Left hindlimb (tissue), 1 donor: ENCODE measurements at places on chromosomes 2 and 18.

- no peak for DNase-seq
Measured at GRCh38 chr2:212328136-212328535, 210.5 kb downstream of the ERBB4 start.

GRCh38 chr18:8994603-8995002, 107.9 kb upstream of the NDUFV2 start:
- DNase-seq, result no peak

GRCh38 chr2:96924775-96925747, 55.2 kb upstream of the SEMA4C start:
- DNase-seq, result no peak

DNA sequence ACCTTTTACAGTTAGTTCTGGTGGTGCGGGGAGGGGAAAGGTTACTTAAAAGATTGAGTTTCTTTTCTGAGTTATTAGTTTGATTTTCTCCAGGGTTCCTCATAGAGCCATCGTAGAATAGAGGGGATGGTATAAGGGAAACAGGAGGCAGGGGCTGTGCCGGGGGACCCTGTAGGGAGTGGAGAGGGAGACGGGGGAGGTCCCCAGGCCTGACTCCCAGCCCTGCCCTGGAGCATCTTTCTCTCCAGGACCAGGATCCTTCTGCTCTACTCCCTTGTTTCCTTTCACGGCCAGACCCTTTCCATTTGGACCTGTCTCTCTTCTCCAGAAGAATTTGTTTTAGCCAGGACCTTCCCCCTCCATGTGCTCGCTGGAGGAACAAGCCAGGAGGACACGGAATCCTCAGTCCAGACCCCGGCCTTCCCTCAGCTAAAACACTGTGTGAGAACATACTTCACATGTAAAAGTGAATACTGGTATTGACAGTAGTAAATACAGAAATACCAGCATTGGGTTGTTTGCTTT, 35.4 kb downstream of the DGKD start:
- DNase-seq, result no peak

GRCh38 chr2:54158311-54158710, 42.9 kb downstream of the ACYP2 start:
- no peak for DNase-seq

- DNase-seq, result no peak
Measured at GRCh38 chr2:31287654-31288053, 53.7 kb downstream of the EHD3 start.

GRCh38 chr2:178331474-178332432, 119.2 kb downstream of the PRKRA start:
- no peak for DNase-seq

- no peak for DNase-seq
Measured at GRCh38 chr18:35029770-35030169, 11.4 kb upstream of the MAPRE2 start.

- DNase-seq, result no peak
Measured at GRCh38 chr18:8966821-8967220, 135.7 kb upstream of the NDUFV2 start.

DNA sequence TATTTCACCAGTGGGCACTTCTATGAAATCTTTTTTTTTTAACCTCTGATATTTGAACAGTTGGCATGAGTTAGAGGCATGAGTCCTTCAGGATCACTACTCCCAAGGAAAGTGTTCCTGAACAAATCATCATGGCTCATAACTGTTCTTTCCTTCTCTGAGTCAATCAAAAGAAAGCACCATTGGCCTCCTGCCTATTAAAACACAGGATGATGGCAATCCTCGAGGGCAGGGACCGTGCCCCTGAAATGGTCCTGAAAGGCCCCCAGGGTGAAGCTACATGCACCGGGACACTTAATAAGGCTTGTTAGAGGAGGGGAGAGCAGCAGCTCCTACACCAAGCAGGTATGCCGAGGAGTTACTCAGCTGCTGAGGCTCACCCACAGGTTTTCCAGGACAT, 43.5 kb downstream of the SLC14A2 start:
- DNase-seq, result no peak

- DNase-seq, result no peak
Measured at GRCh38 chr2:212843409-212844199, 305.0 kb upstream of the ERBB4 start.

- DNase-seq, result no peak
Measured at GRCh38 chr2:101328474-101329007, 20.0 kb upstream of the RNF149 start.

DNA sequence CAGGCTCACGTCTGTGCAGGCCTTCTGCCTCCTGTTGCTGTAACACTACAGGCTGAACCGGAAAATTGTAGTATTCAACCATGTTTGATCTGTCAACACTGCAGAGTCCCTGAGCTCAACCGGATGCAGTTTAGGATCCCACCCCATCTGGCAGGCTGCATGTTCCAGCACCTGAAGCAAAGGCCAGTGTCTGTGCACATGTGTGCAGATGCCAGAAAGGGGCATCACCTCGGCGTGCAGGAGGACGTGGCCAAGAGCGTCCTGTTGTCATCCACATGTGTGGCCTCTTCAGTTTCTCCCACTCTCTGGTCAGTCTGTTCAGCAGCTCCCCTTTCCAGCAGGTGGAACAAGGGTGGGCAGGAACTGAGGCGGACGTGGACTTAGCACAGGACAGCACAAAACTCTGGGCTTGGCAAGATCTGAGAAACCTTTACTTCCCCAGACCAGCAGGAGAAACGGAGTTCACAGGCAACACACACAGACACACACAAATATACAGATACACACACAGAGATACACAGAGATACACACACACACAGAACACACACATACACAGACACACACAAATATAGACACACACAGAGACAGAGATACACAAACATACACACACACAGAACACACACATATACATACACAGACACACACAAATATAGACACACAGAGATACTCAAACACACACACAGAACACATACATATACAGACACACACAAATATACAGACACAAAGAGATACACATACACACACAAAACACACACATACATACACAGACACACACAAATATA, 111.3 kb downstream of the NDUFA10 start:
- DNase-seq, result peak; percentile 9

DNA sequence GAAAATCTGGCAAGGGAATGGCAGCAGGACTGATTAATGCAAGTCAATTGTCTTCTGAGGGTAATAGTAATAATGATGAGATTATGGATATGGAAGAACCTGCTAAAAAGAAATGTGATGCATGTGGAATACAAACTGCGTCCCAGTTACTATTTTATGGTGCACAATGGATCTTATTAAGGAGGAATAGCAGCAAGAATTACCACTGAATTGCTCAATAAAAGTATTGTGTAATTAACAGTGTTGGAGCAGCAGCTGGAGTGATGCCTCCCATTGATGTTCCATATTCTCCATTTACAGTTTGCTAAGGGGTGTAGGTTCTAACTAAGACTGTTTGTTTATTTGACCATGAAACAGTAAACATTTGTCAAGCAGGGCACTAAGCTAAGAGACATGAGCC, 167.9 kb downstream of the HRH4 start:
- DNase-seq, result no peak

DNA sequence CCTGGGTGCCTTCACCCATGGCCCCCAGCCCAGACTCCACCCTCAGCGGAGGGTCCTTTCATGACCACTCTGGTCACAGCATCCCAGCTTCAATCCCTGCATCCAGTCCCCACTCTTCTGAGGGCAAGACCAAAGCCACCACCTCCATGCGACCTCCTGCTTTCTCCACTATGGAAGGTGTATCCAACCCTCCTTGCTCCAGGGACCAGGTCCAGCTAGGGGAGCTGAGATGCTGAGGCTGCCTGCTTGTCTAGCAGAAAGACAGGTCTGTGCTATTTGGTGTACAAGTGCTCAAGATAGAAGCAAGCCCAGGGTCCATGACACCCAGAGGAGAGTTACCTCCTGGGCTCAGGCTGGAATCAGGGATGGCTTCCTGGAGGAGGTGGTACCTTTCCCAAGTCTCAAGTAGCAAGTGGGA, 73.8 kb upstream of the RAB6C start:
- no peak for DNase-seq

DNA sequence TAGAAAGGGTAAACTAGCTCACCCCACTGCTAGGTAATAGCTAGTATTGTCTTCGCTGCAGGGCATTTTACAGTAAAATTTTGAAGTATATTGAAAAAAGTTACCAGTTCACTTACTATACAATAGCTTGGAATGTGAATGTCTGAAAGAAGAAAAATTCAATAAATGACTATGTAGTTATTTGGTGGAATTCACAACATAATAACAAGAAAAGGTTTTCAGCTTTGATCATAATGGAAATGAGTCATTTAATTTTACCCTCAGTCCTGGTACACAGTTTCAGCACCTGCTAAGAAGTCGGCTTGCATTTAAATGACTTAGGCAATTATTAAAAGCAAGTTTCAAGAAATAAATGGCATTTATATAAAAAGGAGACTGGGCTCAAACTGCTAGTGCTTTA, 90.4 kb downstream of the NUP35 start:
- no peak for DNase-seq

DNA sequence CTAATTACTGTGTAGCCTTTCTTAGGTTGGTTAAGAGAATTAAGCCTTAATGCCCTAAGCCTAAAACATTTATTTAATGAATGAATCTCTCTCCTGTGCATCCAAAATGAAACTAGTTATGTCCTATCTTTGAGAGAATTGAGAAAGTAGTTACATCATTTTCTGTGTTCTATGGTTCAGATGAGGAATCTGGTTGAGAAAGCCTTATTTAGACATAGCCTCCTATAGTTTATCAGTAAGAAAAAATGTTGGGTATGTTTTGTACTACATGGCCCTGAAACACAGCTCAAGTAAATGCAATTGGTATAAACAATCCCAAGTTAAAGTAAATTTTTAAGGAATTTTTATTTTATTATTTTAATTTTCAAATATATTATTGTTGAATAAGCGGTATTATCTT, 25.9 kb upstream of the RAMP1 start:
- DNase-seq, result no peak

- no peak for DNase-seq
Measured at GRCh38 chr2:235373171-235373570, 120.7 kb upstream of the AGAP1 start.

- no peak for DNase-seq
Measured at GRCh38 chr2:147390475-147390874, 454.4 kb upstream of the ACVR2A start.
